Endodermal cell (in vitro differentiated cells): ENCODE measurements at places on chromosomes 2 and 18. TPM values are rescaled to one million over a fixed set of nuclear protein-coding genes. Genes with fewer than 3 reads are reported as not detected.

- DNase-seq = no peak
Measured at GRCh38 chr2:55102056-55102812, 52.0 kb upstream of the RTN4 start.

DNA sequence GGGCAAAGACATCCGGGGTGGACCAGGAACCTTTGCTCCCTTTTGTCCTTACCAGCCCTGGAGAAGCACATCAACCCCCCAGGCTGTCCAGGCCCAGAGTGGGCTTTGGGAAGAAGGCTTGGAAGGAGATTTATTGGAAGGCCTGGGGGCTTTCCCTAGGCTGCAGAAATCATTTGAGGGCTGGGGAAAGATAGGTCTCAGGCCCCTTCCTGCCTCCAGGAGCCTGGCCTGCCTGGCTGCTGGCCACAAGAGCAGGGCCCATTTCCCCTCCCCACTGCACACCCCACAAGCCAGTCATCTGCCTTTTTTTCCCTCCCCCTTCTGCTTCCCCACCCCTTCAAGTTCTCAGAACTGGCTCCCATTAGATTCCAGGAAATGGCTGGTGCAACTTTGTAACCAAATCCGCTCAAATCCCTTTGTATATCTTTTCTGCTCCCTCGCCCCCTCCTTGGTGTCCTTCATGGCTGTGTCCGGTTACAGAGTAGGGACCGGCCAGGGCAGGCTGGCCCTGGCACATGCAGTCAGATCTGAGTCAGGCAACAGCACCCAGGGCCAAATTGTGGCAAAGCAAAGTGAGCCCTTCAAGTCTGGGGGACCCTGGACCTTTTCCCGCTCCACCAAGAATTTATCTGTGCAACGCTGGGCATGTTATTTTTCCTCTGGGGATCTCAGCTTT, 20.8 kb upstream of the TNP1 start:
- no peak for DNase-seq

GRCh38 chr2:156349161-156349560, 16.6 kb upstream of the NR4A2 start:
- no peak for DNase-seq

GRCh38 chr2:170818036-170818751, 1.5 kb downstream of the GAD1 start:
- DNase-seq = peak; percentile 78

Gene GPR45
- total RNA-seq = not detected in 3 replicates

Gene OSBPL1A
- 29.7 and 30.4 TPM in 2 replicates for total RNA-seq
